ENCODE measurements at places on chromosomes 16 and 17. TPM values are rescaled to one million over a fixed set of nuclear protein-coding genes. Genes with fewer than 3 reads are reported as not detected.

Gene PERCC1
- not detected for total RNA-seq

Gene EFCAB13
- total RNA-seq, result not detected

Gene PLLP
- 1.3 TPM for total RNA-seq

Gene NT5M
- total RNA-seq, result 1.9 TPM

Gene TP53TG3D
- 1.1 TPM for total RNA-seq

Gene SYNGR3
- 2.5 TPM for total RNA-seq

Gene SEPTIN12
- not detected for total RNA-seq

Gene UMOD
- total RNA-seq, result not detected

Gene SLC39A11
- total RNA-seq, result 8.6 TPM

Gene MRPS23
- 129 TPM for total RNA-seq

Gene CCDC47
- total RNA-seq, result 78.0 TPM

Gene C1QTNF1
- 0.45 TPM for total RNA-seq

Gene C1QL1
- total RNA-seq, result 3.6 TPM

Gene CDRT15L2
- total RNA-seq, result not detected

Gene PRAC2
- total RNA-seq, result not detected

Gene TEKT5
- not detected for total RNA-seq

Gene SCNN1B
- total RNA-seq, result not detected

Gene MYO15B
- 0.93 TPM for total RNA-seq
